NCI-H446 treated with DMSO at 0.1 percent for 48 hours (cell line): ENCODE measurements at places on chromosomes 7 and 10.

GRCh38 chr7:140857048-140857447, 67.7 kb downstream of the BRAF start:
- no peak for DNase-seq

- DNase-seq = no peak
These were observed 2.7 kb downstream of the MAFK start for GRCh38 chr7:1533255-1533546.

DNA sequence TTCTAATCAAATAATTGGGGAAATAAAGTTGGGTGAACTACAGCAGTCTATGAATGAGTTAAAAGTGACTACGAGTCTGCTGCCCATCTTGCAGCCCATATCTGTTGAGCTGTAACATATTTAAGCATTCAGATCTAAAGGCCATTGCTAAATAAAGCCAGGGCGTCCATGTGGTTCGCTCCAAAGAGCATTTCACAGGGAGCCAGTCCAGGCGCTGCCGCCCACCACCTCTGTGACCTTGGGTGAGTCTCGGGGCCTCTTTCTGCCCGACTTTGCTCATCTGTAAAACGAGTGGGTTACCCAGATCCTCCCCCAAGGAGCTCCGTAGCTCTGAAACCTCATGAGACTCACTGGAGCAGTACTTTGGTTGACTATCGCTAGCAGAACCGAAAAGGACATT, 223.1 kb downstream of the CUX1 start:
- no peak for DNase-seq

- no peak for DNase-seq
These were observed 58.5 kb upstream of the PIK3CG start for GRCh38 chr7:106806556-106806955.

- DNase-seq = no peak
These were observed 37.4 kb downstream of the USP54 start for GRCh38 chr10:73553761-73554160.

GRCh38 chr10:78584681-78585080, 484.1 kb upstream of the ZMIZ1 start:
- DNase-seq = no peak

GRCh38 chr7:33986951-33987947, 81.9 kb downstream of the BMPER start:
- peak; percentile 47 for DNase-seq
